Activated naive CD4-positive, alpha-beta T cell treated with anti-CD3 and anti-CD28 coated beads, Interleukin-2, amount 50 U/mL, for 72 hours (primary cell): ENCODE measurements at places on chromosomes 11 and 22. TPM values are rescaled to one million over a fixed set of nuclear protein-coding genes. Genes with fewer than 3 reads are reported as not detected.

- DNase-seq, result no peak
Measured at GRCh38 chr11:17635551-17635938, 83.8 kb upstream of the MYOD1 start.

- DNase-seq, result no peak
Measured at GRCh38 chr11:45754741-45755140, 50.2 kb upstream of the SLC35C1 start.

- no peak for DNase-seq
Measured at GRCh38 chr11:34395916-34396550, 38.2 kb upstream of the ABTB2 start.

- DNase-seq, result no peak
Measured at GRCh38 chr11:119167933-119168332, 592 bp upstream of the NLRX1 start.

GRCh38 chr11:131800452-131800851 lies 430.0 kb downstream of the NTM start:
- no peak for DNase-seq

GRCh38 chr11:102390667-102391465 lies 43.9 kb downstream of the BIRC2 start:
- DNase-seq, result peak; percentile 59

The MS4A4E gene
- not detected for total RNA-seq

DNA sequence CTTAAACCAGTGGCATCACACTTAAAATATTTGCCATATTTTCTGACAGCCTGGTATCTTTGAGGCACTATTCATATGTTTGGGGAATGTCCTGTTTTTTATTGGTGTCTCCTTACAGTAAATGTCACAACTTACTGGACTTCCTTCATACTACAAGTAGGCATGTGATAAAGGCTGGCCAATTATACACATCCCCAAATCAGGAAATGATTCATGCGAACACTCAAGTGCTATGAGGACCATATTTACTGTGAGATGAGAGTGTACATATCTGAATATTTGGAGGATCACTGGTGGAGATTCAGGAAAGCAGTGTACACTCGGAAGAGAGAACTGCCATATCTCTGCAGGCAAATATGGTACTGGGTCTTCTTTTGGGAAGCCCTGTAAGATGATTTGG lies 913.8 kb upstream of the CHORDC1 start:
- DNase-seq, result no peak

- DNase-seq, result no peak
Measured at GRCh38 chr22:37148031-37148651, 1.6 kb downstream of the IL2RB start.

The CRYBB2 gene
- total RNA-seq, result not detected

The ADAMTS8 gene
- total RNA-seq, result not detected

The BDNF gene
- total RNA-seq, result not detected

DNA sequence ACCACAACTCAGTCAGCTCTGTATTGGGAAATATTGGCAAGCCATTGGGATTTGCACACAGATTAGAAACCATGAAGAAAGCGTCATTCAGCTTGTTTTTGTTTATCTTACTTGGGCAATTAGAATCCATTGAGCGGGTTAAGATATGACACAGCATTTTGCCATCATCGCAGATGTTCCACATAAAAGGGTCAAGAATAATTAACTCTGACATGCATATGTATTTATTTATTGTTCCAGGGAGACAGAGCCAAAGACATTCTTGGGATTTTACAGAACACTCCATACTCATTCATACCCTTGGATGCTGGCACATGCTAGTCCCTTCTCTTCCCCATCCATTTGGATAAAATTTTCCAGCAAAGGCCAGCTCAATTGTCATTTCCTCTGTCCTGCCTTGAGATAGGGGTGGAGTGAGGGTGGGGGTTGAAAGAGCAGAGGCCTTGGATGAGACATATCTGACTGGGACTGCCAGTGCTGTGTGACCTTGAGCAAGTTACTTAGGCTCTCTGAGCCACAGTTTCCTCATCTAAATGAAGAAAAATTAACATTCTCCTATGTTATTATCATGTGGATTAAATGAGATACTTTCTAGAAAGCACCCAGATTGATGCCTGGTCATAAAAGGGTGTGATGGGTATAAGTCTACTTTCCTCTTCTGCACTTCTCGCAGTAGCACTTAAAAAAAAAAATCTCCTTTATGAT lies 179.7 kb downstream of the RRAS2 start:
- DNase-seq, result no peak

- peak; percentile 42 for DNase-seq
Measured at GRCh38 chr11:2775083-2775625, 75.4 kb upstream of the KCNQ1OT1 start.

GRCh38 chr22:26072621-26073020 lies 96.6 kb upstream of the SEZ6L start:
- no peak for DNase-seq

DNA sequence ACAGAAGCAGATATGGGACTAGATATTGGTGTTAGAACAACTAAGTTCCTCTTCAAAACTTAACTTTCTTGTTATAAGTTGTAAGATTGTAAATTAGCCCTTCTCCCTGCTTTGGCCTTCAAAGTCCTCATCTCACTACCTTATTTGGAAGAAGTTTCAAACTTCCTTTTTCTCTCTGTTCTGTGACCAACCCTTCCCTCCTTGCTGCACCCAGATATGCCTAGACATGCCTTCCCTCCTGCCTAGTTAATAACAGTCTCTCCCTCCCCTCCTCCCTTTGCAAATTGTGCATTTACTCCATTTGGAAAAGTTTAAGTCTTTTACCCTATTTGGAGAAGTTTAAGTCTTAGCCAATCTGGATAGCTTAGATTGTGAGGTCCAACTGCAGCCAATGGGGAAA lies 4.9 kb downstream of the OR52K2 start:
- no peak for DNase-seq

DNA sequence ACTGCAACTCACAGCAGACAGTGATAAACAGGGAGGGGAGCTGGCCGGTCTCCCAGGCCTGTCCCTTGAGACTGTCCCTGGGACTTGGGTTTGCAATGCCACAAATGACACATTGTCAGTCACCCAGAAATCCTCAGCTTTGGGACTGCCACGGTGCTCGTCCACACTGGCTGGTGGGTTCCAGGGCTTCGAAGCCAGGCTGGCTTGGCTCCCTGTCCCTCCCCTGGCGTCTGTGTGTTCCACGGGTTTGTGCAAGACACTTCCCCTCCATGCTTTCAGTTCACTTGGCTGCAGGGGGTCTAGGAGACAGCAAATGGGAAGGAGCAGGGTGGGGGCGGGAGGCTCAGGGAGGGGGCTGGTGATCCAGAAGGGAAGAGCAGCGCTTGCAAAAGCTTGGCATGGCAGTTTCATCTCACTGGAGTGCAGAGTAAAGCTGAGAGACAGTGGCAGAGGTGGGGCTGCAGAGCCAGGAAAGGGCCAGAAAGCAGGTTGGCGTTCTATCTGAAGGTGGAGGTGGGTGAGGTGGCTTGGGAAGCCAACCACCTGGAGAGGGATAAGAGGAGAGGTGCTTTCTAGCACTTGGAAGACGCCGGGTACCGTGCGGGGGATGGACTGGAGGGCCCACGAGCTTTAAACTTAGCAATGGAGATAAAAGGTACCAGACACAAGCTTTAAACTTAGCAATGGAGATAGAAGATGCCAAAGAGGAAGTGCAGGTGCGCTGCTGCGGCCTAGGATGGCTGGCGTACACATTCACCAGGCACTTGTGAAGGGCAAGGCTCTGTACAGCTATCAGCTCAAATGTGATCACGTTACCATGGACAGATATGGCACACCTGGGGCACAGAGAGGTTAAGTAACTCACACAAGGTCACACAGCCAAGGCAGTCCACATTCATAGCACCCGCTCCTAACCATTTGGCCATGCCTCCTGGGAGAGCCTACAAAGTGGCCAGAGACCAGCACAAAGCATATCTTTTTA lies 86.4 kb upstream of the SHISAL1 start:
- peak; percentile 31 for DNase-seq
